ENCODE measurements at places on chromosomes 1 and 21.

DNA sequence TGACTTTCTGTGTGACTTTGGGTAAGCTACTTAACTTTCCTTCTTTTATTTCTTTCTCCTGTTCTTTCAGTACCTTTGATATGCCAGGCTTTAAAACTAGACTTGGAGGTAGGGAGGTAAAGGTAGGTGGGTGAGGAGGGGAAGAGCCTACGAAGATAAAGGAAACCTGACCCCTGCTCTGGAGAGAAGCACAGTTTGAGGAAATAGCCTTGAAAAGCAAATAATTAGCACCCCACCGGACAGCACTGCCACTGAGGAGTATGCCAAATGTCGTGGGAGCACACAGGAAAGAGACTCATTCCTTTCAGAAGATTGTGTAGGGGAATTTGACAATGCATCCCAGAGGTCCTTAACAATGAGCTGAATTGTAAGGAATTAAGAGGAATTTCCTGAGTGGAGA lies 65.2 kb upstream of the SPAG17 start:
- H3K27me3 ChIP-seq = no peaks in the 10 kb centered on the region
- DNase-seq = no peak
- no peaks in the 10 kb centered on the region for H3K36me3 ChIP-seq
- no peaks in the 10 kb centered on the region for H3K4me1 ChIP-seq

- no peaks in the 10 kb centered on the region for H3K27me3 ChIP-seq
- no peak for DNase-seq
- H3K4me3 ChIP-seq = no peak overlapping the region
- H3K36me3 ChIP-seq = no peaks in the 10 kb centered on the region
Measured at GRCh38 chr1:98988904-98989555, 15.6 kb downstream of the PLPPR5 start.

DNA sequence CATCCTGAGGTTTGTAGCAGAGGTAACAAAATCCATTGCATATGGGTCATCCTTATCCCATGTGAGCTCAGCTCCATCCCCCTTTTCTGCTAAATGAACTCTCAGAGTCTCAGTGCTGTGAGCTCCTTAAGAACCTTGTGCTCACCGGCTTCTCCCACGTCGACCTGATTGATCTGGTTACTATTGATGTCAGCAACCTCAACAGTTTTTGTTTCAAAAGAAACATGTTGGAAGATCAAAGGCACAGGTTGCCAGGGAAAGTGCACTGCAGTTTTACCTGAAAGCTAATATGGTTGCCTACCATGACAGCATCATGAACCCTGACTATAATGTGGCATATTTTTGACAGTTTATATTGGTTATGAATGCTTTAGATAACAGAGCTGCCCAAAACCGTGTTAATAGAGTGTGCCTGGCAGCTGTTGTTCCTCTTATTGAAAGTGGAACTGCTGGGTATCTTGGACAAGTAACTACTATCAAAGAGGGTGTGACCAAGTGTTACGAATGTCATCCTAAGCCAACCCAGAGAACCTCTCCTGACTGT lies 131.4 kb downstream of the HS2ST1 start:
- H3K27me3 ChIP-seq = no peaks in the 10 kb centered on the region
- no peaks in the 10 kb centered on the region for H3K4me1 ChIP-seq
- no peak overlapping the region for H3K27ac ChIP-seq
- DNase-seq = no peak
- no peak overlapping the region for H3K4me3 ChIP-seq
- H3K36me3 ChIP-seq = no peaks in the 10 kb centered on the region

DNA sequence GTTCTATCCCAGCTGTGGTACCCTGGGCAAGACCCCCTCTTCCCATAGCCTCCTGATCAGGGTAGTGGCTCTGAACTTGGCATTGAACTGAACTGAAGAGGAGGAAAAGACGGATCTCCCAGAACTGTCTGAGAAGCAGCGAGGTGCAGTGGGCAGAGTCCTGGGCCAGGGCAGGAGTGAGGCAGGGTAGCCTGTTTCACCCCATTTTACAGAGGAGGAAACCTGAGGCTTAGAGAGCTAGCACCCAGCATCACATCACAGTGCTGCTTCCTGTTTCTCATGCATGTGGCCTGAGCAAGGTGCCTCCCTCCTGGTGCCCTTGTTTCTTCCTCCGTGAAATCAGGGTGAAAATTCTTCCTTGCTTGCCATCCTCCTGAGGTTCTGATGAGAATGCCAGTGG lies 17.1 kb downstream of the ZNF362 start:
- H3K4me3 ChIP-seq = no peak overlapping the region
- no peaks in the 10 kb centered on the region for H3K27me3 ChIP-seq

DNA sequence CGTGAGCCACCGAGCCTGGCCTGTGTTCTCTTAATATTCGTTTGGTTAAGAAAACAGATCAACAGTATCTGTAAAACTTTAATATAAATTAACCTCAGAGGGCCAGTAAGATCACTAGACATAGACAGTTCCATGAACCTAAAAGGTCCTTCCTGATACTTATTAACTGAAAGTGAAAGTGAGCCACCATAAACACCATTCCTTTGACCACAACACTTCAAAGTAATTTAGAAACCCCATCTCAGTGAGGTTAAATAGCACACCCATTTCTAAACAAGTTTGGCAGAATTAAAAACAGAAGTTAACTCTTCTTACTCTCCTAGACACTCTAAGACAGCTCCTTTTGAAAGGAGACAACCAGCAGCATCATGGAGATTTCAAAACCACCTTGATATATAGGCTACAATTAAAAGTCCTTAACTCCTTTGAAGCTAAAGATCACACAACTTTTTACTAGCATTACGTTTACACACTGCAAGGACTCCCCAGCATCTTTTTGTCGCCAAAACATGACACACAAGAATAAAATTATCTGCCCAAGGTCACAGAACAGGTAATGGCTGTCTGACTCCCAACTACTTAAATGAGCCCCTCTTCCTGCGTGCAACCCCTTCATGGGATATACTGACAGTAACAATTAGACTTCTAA lies 2.2 kb downstream of the RNF19B start:
- H3K36me3 ChIP-seq = no peaks in the 10 kb centered on the region
- H3K27ac ChIP-seq = peak overlapping the region; percentile 31
- H3K27me3 ChIP-seq = no peaks in the 10 kb centered on the region
- H3K4me3 ChIP-seq = peak overlapping the region; percentile 92

DNA sequence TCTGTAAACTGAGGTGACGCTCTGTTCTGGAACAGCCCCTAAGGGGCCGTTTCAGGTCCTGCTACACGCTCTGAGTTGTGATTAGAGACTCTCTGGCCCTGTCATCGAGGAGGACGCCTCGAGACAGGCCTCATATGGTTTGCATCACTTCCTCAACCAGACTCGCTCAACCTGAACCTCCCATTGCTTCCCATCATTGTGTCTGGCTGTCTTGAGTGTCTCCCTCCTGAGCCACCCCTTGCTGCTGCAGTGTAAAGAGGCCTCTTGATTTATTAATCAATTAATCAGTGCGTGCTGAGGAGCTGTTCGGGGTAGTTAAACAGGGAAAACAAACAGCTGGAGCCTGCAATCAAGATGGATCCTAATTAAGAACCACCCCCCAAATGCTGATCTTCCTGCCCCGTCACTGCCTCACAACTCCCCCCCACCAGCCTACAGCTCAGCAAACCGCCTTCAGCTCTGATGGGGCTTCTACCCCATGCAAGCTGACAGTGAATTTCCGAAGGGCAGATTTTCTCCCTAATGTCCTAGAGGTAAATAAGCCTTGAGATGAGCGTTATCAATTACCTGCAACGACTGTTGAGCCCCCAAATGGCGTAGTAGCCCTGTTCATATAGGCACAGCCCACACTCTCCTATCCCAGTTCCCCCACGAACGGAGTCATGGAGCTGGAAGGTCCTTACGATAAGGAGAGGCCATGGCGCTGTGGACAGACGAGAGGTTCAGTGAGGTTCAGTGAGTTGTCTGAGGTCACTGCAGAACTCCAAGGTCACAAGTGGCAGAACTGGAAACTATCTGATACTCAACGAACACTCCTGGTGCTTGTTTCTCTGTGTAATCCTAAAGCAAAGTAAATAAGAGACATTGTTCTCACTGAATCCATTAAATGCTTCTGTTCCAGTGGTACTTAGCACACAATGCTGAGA lies 210.6 kb downstream of the KIF26B start:
- H3K4me3 ChIP-seq = no peak overlapping the region
- H3K4me1 ChIP-seq = no peaks in the 10 kb centered on the region
- no peak overlapping the region for H3K27ac ChIP-seq
- H3K27me3 ChIP-seq = no peaks in the 10 kb centered on the region
- no peaks in the 10 kb centered on the region for H3K36me3 ChIP-seq
- no peak for DNase-seq

DNA sequence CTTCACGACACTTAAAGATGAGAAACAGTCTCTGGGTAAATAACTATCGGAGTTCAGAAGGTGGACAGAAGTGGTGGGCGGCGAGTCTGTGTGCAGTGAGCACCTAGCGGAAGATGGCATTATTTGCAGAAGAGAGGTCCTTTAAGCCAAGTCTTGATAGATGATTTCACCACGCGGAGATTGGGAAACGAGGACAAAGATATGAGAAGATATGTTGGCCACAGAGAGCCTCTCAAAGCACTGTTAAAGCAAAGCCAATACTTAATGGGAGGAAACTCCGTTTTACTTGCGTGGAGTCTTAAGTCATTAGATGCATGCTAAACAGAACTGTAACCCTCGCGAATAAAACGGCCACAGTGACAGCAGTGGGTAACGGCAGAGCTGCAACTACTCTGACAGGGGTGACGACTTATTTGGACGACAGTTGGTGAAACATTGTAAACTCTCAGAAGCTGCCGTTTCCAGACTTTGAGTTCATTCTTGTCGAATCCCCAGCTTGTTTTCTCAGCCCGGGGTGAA lies 577 bp upstream of the CEP350 start:
- no peaks in the 10 kb centered on the region for H3K27me3 ChIP-seq
- H3K27ac ChIP-seq = peak overlapping the region; percentile 92
- H3K4me1 ChIP-seq = peaks cover 5% of the 10 kb centered on the region
- H3K4me3 ChIP-seq = peak overlapping the region; percentile 98
- no peak for DNase-seq

GRCh38 chr21:36990508-36991205 lies 15.8 kb upstream of the RIPPLY3 start:
- H3K4me3 ChIP-seq = peak overlapping the region; percentile 33
- no peaks in the 10 kb centered on the region for H3K27me3 ChIP-seq
- peak overlapping the region; percentile 90 for H3K27ac ChIP-seq
- no peak for DNase-seq
- H3K4me1 ChIP-seq = no peaks in the 10 kb centered on the region

DNA sequence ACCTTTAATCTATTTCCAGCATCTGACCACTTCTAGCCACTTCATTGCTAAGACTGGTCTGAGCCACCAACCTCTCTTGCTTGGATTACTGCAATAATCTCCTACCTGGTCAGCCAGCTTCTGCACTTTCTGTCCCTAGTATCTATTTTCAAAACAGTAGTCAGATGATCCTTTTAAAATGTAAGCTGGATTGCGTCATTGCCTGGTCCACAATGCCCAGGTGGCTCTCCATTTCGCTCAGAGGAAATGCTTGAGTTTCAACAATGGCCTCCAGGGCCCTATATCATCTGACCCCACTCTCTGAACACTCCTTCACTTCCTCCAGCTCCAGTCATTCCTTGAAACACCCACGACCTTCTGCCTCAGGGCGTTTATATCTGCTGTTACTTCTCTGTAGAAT lies 2.3 kb downstream of the FYB2 start:
- H3K4me1 ChIP-seq = peaks cover 20% of the 10 kb centered on the region
- H3K27ac ChIP-seq = no peak overlapping the region
- DNase-seq = no peak
- H3K4me3 ChIP-seq = no peak overlapping the region
- H3K27me3 ChIP-seq = no peaks in the 10 kb centered on the region

GRCh38 chr1:33466159-33466558 lies 6.3 kb upstream of the ZSCAN20 start:
- H3K27ac ChIP-seq = no peak overlapping the region
- H3K4me3 ChIP-seq = no peak overlapping the region
- DNase-seq = no peak

GRCh38 chr1:234478152-234478480 lies 863 bp downstream of the TARBP1 start:
- peak overlapping the region; percentile 92 for H3K27ac ChIP-seq
- no peaks in the 10 kb centered on the region for H3K36me3 ChIP-seq
- H3K4me1 ChIP-seq = no peaks in the 10 kb centered on the region
- DNase-seq = peak; percentile 77

DNA sequence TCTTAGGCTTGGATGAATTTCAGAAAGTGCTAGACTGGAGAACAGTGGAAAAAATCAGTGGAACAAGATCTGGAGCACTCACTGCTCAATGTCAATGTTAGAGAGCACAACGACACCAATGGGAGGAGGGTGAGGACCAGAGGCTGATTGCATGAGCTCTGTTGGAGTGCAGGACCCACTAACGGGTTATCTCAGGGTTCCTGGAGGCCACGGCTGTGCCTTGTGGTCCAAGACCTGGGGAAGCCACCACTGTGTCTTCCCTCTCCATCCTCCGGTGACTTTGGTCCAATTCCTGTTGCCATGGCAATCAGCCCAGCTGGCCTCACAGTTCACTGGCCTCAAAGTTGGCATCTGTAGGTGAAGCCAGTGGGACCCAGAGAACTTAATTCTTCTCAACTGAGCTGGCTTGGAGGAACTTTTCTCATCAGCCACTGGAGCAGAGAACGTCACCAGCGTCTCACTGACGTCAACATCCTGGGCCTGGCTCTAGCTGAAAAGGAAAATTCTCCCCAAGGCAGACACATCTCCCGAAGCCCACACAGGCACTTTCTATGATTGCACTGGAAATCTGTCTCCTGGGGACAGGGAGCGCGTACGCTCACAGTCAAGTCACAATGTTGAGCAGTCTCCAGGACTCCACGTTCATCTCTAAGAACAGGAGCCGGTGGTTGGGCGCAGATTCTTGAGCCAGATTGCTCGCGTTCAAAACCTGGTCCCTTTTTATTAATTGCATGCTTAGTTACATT lies 21.9 kb upstream of the GPR157 start:
- no peak overlapping the region for H3K27ac ChIP-seq
- no peaks in the 10 kb centered on the region for H3K36me3 ChIP-seq
- H3K4me1 ChIP-seq = no peaks in the 10 kb centered on the region
- no peak for DNase-seq
- H3K27me3 ChIP-seq = no peaks in the 10 kb centered on the region

GRCh38 chr1:40383488-40384412 lies 10.2 kb downstream of the SMAP2 start:
- H3K27ac ChIP-seq = peak overlapping the region; percentile 68
- no peak for DNase-seq
- H3K36me3 ChIP-seq = no peaks in the 10 kb centered on the region

GRCh38 chr1:172637522-172637921 lies 21.4 kb upstream of the FASLG start:
- H3K27ac ChIP-seq = no peak overlapping the region
- no peaks in the 10 kb centered on the region for H3K4me1 ChIP-seq
- H3K36me3 ChIP-seq = no peaks in the 10 kb centered on the region
- DNase-seq = no peak
- no peak overlapping the region for H3K4me3 ChIP-seq

DNA sequence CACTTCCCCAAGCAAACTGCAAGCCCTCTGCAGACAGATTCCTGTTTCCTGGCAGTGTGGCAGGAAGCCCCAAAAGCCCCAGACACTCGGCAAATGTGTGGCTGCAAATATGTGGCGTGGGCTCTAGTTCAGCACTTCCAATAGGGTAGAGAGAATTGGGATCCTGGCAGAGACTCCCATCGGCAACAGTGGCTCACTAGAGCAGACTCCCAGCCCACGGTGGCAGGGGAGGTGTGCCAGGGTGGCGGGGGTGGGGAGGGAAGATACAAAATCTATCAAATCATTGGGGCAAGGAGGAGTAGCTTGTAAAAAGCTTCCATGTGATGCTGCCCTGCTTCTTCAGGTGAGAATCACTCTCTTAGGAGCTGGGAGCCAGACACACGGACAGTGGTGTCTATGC lies 25.9 kb downstream of the COL16A1 start:
- no peak overlapping the region for H3K4me3 ChIP-seq
- DNase-seq = no peak
- no peaks in the 10 kb centered on the region for H3K36me3 ChIP-seq
- no peaks in the 10 kb centered on the region for H3K27me3 ChIP-seq
- H3K27ac ChIP-seq = no peak overlapping the region
